Astrocyte (in vitro differentiated cells and primary cell): ENCODE measurements at places on chromosomes 5 and 9. TPM values are rescaled to one million over a fixed set of nuclear protein-coding genes. Genes with fewer than 3 reads are reported as not detected.

DNA sequence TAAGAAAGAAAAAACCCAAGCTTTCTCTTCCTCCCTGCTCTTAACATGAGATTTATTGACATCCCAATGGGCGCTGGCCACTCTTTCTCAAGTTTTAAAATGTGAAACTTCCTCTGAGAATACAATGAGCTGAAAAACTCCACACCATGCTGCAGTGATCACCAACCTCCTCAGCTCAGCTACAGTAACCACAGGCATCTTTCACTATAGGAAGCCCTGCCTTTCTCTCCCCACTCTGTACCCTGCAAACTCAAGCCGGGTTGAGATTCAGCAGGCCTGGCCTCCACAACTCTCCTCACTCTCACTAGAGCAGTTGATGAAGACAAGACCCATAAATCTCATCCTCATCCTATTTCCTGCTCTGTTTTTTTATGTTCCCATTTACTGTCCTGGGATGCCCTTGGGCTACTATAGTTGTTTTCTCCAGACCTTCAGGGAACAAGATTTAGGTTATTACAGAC lies 48.3 kb downstream of the SH3TC2 start:
- no peak for DNase-seq

DNA sequence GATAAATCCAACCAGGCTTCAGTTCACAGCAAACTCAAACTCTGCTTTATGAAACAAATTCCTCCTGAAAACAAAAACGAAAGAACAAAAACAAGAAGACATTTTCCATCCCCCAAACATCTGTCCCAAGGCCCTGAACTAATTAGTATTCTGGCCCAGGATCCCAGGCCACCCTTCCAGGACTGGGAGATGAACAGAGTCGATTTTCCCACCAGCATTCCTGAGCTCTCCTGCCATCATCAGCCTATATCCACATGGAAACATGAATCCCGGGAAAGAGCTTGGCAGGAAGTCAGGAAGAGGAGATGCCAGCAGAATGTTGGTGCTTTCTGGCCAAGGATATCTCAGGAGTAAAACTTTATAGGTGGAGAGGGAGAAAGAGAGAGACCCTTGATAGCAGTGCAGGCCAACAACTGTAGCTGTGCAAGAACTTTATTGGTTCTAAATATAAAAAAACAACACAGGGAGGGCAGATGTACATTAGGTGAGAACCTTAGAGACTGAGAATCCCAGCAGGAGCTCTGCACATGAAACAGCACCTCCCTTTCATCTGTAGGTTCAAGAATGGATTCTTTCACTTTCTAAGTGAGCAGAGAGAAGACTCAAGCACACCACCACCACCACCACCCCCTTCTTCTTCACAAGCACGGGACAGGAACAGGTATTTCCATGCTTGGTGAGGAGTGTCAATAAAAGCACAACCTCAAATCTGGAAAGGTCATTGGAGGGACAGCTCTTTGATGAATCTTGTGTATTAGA lies 190.7 kb upstream of the TAS2R1 start:
- DNase-seq, result no peak

- no peak for DNase-seq
Measured at GRCh38 chr5:69030358-69031062, 63.3 kb upstream of the SLC30A5 start.

DNA sequence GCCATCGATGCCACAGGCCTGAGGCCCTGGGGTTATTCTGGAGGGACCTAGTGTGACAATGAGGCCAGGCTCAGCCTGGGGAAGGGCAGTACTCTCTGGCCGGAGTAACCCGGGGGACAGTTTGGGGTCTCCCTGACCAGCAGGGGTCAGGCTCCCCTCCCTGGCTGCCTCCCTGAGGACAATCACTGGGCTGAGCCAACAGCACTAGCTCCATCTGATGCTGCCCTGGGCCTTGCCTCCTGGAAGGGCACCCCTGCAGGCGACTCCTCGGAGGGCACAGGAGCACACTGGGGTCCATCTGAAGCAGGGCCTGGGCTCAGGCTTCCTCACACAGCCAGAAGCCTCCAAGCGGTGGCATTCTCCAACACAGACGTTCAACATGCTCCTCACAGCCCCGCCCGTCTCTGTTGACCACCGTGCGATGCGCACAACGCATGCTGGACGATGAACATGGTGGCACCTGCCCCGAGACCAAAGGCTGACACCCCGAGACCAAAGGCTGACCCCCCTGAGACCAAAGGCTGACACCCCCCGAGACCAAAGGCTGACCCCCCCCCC lies 68.3 kb downstream of the ADAMTS2 start:
- DNase-seq, result no peak

DNA sequence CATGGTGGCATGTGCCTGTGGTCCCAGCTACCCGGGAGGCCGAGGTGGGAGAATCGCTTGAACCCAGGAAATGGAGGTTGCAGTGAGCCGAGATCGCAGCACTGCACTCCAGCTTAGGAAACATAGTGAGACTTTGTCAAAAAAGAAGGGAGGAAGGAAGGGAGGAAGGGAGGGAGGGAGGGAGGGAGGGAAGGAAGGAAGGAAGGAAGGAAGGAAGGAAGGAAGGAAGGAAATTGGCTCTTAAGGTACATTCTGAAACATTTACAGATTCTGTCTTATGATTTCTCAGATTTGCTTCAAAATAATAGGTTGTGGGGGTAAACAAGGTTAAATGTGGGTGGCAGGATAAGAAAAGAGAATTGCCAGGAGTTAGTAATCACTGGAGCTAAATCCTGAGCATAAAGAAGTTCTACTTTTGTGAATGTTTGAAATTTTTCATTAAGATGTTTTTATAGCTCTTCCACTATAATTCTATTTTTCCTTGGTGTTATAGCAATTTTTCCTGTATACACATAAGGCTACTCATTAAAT lies 2.1 kb upstream of the UGT3A2 start:
- no peak for DNase-seq

DNA sequence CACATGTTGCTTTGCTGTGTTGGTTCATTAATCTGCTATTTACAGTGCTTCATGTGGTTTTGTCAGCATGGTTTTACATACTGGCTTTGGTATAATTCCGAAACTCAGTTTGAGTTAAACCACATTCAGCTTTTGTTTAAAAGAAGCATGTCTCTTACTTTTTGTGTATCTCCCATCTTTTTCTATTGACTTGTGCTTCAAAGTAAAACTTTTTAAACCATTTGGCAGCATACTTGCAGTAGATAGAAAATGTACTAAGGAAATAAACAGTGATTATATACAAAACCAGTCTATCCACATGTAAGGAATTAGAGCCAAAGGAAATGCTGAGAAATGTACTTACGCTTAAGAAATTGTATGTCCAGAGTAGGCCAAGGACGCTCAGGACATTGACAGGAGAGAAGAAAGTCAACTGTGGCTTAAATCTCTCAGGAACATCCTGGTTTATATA lies 286.9 kb downstream of the ARHGEF28 start:
- peak; percentile 45 for DNase-seq

- DNase-seq, result no peak
Measured at GRCh38 chr9:119365291-119366027, 3.8 kb downstream of the BRINP1 start.

GRCh38 chr9:93586290-93587057 lies 10.1 kb downstream of the PHF2 start:
- no peak for DNase-seq

GRCh38 chr5:105670596-105670995 lies 2000.1 kb downstream of the EFNA5 start:
- DNase-seq, result no peak

- no peak for DNase-seq
Measured at GRCh38 chr9:109162677-109163076, 4.4 kb downstream of the FRRS1L start.

- no peak for DNase-seq
Measured at GRCh38 chr9:89383721-89384300, 65.5 kb downstream of the SECISBP2 start.

DNA sequence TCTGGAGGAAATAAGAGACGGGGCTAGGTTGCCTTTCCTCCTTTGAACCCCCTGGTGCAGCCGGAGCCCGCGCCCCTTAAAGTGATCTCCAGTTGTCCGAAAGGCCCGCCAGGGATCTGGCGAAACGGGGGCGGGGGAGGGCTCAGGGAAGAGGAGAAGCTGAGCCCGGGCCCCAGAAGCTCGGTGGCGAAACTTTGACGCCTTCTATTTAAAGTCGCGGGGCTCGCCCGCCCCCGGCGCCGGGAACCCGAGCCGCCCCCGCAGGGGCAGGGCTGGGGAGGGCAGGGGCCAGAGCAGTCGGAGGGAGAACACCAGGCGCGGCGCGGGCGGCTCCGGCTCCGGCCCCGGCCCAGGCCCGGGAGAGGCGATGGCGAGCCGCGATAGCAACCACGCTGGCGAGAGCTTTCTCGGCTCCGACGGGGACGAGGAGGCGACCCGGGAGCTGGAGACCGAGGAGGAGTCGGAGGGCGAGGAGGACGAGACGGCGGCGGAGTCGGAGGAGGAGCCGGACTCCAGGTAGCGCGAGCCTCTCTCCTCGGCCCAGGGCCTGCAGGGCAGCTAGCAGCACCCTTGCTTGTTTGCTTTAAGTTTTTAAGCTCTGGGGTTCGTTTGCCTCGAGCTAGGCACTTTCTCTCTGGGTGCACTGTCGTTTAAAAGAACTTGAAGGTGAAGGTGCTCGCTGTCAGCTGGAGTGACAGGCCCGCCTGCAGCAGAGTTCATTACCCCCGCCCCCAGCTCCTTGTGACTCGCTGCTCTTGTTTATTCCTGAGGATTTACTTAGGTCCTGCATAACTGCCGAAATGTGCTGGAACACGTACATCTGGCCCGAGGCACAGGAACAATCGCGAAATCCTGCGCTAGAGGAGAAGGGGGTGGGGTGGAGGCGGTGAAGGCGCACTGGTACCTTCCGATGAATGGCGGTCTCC lies at the start of gene CMYA5:
TSS of gene CMYA5 (plus strand) at position 296 of the 926 bp plus-strand sequence. CDS start at position 368, 72 bp downstream.
- DNase-seq, result no peak

GRCh38 chr5:165161204-165161603 lies 1655.8 kb downstream of the MAT2B start:
- no peak for DNase-seq

DNA sequence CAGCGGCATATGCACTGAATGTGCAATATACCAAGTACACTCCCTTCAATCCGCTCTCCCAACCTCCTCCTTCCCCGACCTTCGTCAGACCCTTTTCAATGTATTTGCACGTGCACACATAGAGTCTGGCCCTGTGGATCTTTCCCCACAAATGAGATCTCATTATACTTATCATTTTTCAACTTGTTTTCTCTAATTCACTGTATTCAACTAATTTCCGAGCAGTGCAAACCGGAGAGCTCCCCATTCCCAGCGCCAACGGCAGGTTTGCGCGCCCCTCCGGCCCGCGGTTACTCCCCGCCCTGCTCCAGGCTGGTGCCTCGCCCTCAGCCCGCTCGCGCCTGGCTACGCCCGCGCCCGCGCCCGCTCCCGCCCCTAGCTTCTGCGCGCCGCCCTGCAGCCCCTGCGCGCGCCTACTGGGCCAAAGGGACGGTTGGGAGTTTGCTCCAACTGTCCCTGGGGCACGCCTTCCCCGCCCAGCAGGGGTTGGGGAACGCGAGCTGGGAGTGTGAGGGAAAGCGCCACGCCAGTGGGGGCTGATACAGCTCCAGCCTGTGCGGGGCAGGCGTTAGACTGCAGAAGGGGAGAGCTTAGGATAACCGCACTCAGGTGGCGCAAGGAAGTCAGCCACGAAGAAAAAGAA lies 3.3 kb upstream of the CDC20B start:
- DNase-seq, result no peak

DNA sequence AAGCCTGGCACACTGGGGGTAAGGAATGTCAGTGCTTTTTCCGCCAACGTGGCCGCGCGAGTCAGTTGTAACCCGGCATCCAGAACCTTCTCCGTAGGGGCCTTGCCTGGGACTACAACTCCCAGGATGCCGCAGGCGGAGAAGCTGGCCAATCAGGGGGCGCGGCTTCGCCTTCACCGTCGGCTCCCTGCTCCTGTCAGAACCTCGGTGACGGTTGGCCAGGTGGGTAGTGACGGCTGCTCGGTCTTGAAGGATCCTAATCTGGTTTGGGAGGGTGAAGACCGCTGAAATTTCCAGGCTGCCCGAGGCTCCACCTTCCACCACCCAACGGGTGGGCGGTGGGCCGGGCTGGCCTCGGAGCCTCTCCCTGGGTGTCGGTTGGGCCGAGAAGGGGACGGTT lies at the start of gene C5orf58:
TSS of gene C5orf58 (plus strand) at position 200 of the 400 bp plus-strand sequence. CDS start 1,992 bp downstream, outside the sequence.
- no peak for DNase-seq

DNA sequence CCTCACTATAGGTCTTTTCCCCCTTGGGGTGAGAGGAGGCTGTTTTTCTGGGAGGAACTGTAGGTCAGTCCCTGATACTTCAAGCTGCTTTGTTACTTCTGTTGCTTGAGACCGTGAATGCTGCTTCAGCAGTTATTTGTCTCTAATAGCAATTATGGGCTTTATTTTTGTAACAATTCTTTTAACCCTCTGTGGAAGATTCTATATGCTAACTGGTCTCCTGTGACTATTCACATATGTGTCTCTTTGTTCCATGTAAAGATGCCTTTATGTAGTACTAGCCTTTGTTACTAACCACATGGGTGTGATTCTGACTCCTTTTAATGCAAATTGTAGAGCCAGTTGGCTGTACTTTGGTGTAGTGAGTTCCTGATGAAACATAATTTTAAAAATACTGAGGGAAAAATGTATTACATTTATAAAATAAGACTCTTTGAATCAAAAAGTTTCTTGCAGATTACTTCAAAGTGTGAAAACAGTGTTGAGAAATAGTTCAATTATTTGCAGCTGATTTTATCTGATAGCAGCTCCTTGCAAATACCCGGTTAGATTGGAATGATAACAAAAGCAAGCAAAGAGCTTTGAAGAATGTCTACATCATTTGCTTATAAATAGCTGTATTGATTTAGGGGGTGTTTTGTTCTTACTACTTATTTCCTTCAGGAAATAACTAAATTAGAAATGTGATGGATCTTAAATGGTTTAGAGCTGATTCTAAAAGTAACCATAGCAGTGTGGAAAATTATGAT lies 46.6 kb downstream of the ANGPTL2 start:
- no peak for DNase-seq

- no peak for DNase-seq
Measured at GRCh38 chr9:123679330-123679987, 250.5 kb downstream of the DENND1A start.

- DNase-seq, result peak; percentile 20
Measured at GRCh38 chr9:2610985-2611384, 10.6 kb upstream of the VLDLR start.

DNA sequence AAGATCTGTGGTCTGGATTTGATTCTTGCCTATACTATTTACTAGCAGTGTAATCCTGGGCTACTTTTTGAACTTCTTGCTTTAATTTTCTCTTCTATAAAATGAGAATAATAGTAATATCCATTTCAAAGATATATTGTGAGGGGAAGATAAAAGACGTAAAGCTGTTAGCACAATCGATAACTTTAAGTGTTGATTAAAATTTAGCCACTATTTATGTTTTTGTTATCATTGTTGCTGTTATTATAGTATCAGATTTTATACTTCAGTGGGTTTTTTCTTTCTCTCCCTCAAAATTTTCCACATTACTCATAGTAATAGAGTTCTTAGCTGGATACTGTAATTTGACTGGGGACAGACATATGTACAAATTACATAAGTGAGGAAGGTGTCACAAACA lies 42.0 kb downstream of the STX17 start:
- no peak for DNase-seq

- DNase-seq, result peak; percentile 31
Measured at GRCh38 chr5:120769312-120769872, 305.3 kb downstream of the PRR16 start.

RFX3 gene
- total RNA-seq, result 12.1 and 12.6 TPM in 2 replicates

PLAC8L1 gene
- 2.0 and 2.7 TPM in 2 replicates for total RNA-seq

SLC4A9 gene
- 0.25 TPM in 1 of 2 replicates, not detected in the other for total RNA-seq

DCAF10 gene
- total RNA-seq, result 22.3 and 24.2 TPM in 2 replicates
